OCI-LY7 (cell line): ENCODE measurements at places on chromosomes 11 and 22.

- DNase-seq: no peak
Observed at GRCh38 chr22:27591060-27591459, 210.5 kb downstream of the MN1 start.

DNA sequence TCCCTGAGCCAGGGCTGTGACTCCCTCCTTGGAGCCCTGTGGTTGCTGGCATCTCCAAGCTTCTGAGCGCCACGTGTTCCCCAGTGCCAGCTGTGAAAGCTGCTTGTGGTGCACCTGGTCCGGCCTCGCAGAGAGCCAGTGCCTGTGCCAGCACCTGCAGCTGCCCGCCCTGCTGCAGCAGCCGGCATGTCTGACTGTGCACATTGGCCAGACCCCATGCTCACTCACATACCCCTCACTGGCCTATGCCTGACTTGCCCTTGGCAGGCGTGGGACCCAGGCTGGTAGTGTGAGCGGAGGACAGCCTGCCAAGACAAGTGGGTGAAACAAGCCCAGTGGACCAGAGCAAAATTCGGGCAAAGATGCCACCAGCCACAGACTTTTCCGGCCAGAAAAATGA lies 9.8 kb downstream of the MRPL48 start:
- no peak for DNase-seq

DNA sequence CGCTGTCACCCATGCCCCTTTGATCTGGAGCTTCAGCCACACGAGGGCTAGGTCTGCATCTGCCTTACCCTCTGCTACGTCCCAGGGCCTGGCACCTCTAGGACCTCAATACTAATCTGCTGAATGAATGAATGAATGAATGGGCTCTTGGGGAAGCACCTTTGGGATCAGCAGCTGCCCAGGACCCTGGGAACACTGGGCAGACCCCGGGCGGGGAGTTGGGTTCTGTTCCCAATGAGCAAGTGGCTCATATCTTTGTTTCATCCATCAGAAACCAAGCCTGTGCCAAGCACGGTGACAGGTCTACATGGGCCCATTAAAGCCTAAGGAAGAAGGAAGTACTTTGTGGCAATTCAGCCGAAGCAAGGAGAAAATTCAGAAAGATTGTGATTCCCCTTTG lies 41.5 kb upstream of the SHISAL1 start:
- DNase-seq: no peak

DNA sequence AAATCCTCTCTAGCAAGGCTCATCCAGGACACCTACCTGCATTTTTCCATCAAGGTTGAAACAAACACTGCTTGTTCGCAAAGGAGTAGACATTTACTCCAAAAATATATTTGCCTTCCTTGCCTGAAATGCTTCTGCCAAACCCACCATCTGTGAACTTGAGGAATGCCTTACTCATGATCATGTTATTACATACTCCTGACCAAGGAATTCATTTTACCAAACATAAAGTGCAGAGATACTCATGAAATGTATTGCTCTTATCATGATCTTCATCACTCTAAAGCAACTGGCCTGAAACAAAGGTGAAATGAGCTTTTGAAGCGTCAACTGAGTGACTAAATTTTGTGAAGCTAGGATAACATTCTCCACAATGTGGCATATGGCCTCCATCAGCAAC lies 243.1 kb upstream of the CCDC179 start:
- no peak for DNase-seq

- DNase-seq: no peak
Observed at GRCh38 chr22:22079404-22080148, 97.0 kb upstream of the TOP3B start.

GRCh38 chr11:33770236-33770635 lies 4.1 kb downstream of the FBXO3 start:
- no peak for DNase-seq

- no peak for DNase-seq
Observed at GRCh38 chr11:35372565-35373283, 46.6 kb downstream of the SLC1A2 start.

DNA sequence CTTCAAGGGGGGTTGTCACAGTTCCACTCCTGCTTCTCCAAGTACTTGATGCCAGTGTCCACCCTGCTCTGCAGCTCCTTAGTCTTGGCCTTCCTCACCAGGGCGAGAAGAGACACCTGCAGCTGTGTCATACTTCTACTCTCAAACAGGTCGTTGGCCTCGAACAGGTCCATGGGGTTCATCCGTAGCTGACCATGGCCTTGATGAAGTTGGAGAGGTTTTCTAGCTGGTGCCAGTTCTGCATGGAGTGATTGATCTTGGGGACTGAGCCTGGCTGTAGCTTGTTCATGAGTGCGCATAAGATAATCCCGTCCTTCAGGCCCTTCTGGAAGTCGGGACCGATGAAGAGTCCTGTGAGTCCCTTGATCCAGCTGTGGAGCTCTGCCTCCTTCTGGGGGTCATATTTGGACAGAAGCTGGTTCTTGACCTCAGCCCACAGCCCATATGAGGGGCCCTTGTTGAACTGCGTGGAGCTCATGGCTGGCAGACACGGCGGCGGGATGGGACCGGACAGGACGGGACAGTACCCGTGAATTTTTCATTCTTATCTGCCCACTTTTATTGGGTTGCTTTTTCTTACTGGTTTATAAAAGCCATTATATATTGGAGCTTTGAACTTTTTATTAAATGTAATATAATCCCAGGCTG lies 33.4 kb upstream of the HORMAD2 start:
- no peak for DNase-seq

DNA sequence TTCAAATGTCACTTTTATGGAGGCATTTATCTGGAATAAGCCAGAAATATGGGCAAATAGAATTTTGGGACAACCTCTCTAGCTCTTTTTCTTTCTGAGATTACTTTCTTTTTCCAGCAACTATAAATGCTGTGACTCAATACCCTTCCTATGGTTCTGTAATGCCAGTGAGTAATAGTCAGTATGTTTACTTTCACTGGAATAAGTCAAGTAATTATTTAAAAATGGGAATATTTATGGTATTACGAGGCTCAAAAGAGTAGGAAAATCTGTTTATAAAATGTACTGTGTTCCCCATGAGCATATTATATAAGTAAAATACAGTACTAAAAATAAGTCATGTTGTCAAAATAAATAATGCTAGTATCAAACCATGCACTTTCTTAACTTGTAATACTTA lies 750.5 kb downstream of the LUZP2 start:
- no peak for DNase-seq

DNA sequence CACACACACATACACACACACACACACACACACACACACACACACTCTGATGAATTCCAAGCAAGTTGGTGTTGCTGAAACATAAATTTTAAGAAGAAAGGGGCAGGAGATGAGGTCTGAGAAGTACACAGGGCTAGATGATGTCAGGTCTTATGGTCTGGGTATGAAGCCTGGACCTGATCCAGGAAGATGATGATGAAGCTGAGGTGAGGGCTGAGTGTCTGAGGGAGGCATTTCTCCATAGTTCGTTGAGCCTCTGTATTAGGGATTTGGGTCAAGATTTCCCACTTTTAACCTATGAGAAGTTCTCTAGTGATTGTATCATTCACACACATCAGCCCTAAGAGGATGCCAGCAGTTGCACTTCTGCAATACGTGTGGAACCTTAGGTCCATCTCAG lies 32.6 kb downstream of the KREMEN1 start:
- DNase-seq: no peak

DNA sequence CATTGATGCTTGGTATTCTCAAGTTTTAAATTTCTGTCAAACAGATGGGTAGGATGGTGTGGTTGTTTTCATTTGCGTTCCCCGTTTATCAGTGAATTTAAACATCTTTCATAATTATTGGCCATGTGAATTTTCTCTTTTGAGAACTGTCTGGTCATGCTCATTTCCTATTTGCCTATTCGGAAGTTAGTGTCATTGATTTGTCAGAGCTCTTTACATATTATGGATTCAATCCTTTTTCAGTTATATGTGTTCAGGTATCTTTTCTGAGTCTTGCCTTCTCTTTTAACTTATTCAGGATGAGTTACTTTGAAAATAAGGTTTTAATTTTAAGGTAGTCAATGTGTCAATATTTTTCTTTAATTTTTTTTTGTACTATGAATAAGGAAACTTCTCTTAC lies 315.7 kb downstream of the MN1 start:
- DNase-seq: no peak

GRCh38 chr11:12218909-12219308 lies 108.5 kb downstream of the MICAL2 start:
- no peak for DNase-seq

DNA sequence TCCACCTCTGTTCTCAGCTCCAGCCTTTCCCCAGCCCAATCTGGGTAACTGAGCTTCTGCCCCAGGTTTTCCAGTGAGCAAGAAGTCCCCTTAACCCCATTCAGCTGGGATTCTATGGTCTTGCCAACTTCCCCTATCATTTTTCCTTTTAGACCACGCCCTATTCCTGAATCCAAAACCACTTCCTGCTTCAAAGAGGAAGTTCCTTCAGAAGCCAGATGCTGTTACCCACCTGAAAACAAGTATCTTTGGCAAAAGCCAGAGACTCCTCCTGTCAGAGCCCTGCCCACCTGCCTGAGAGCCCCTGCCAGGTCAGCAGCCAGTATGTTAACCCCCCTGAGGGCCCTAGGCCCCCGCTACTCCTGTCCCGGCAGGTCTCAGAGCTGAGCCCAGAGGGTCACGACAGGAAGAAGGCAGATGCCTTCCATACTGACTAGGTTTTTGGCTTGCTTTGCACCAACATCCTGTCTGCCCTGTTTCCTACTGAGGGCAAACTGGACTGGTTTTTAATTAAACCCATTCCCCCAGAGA lies 20.3 kb upstream of the MICAL2 start:
- peak; percentile 30 for DNase-seq

GRCh38 chr11:1481483-1481825 lies 5.1 kb downstream of the MOB2 start:
- no peak for DNase-seq

DNA sequence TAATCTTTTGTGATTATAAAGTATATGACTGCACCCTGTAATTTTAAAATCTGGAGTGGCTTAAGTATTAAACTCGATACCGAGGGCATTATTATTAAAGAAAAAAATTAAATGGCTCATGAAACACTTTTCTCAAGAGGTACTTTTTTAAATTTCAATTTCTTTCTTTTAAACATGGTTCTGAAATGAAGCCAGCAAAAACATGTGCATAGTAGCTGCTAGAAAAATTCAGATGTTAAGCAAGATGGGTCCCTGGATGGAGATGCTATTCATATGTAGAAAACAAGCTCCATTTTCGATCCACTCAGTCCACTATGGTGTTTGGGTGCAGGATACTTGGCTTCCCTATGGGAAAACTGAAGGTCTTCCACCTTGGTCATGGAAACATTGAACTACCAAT lies 189.5 kb downstream of the PGR start:
- no peak for DNase-seq
